RCC 7860 (cell line): ENCODE measurements at places on chromosomes 6 and 20.
A peak's percentile ranks its signal among the peaks of the same experiment; 100 is the strongest.

DNA sequence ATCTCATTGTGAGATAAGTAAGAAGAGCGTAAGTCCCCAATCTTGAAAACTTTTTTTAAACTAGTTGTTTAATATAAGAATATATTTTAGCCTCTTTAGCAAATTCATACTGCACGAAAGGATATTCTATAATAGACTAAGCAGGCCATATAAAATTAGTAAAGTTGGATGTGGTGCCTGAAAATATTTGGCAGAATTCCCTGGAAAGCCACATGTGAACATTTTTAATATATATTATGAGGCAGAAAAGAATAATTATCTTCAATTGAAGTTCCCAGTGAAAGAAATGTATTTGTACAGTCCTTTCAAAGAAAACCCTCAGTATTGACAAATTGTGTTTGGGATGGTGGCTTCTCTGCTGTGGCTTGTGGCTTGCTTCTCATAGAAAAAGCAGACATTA lies 237.5 kb upstream of the JAG1 start:
- DNase-seq: no peak

DNA sequence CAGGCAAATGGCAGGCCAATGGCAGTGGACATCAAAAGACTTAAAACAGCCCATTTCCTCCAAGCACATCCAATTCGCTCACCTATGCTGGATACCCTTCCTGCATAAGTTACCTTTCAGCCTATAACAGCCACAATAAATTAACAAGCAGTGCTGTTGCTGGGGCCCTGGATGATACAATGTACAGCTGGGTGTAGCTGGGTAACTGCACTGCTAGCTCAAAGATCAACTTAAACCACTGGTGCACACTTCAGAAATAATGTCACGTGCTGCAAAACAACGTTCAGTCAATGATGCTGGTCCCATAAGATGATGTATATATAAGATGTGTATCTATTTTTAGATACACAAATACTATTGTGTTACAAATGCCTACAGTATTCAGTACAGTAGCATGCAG lies 13.6 kb downstream of the IL20RA start:
- no peak for DNase-seq

GRCh38 chr6:21596949-21597682 lies 3.6 kb downstream of the SOX4 start:
- peak; percentile 52 for DNase-seq

DNA sequence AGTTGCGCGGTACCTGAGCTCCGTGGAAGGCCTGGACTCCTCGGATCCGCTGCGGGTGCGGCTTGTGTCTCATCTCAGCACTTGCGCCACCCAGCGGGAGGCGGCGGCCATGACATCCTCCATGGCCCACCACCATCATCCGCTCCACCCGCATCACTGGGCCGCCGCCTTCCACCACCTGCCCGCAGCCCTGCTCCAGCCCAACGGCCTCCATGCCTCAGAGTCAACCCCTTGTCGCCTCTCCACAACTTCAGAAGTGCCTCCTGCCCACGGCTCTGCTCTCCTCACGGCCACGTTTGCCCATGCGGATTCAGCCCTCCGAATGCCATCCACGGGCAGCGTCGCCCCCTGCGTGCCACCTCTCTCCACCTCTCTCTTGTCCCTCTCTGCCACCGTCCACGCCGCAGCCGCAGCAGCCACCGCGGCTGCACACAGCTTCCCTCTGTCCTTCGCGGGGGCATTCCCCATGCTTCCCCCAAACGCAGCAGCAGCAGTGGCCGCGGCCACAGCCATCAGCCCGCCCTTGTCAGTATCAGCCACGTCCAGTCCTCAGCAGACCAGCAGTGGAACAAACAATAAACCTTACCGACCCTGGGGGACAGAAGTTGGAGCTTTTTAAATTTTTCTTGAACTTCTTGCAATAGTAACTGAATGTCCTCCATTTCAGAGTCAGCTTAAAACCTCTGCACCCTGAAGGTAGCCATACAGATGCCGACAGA lies 9.9 kb downstream of the HEY2 start:
- DNase-seq: no peak

DNA sequence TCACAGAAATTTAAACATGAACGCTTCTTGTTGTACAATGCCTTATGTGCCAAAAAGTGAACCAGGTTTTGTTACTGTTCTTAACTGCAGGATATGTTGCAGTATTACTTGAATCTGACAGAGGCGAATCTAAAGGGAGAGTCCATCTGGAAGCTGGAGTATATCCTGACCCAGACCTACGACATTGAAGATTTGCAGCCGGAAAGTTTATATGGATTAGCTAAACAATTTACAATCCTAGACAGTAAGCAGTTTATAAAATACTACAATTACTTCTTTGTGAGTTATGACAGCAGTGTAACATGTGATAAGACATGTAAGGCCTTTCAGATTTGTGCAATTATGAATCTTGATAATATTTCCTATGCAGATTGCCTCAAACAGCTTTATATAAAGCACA lies 19.9 kb downstream of the SMPDL3A start:
- no peak for DNase-seq

- no peak for DNase-seq
These were observed 30.9 kb upstream of the SLC24A3 start for GRCh38 chr20:19181552-19181951.

DNA sequence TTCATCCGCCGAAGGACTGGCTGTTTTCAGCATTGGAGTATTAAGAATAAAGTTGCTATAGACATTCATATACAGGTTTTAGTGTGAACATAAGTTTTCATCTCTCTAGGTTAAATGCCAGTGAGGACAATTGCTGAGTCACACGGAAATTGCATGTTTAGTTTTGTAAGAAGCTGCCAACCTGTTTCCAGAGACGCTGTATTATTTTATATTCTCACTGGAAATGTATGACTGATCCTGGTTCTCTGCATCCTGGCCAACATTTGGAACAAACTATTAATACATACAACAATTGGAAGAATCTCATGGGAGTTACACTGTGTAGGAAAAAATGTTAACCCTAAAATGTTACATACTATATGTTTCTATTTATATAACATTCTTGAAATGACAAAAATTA lies 16.7 kb upstream of the TGM6 start:
- DNase-seq: no peak

GRCh38 chr6:35311390-35312075 lies 13.9 kb downstream of the DEF6 start:
- no peak for DNase-seq

DNA sequence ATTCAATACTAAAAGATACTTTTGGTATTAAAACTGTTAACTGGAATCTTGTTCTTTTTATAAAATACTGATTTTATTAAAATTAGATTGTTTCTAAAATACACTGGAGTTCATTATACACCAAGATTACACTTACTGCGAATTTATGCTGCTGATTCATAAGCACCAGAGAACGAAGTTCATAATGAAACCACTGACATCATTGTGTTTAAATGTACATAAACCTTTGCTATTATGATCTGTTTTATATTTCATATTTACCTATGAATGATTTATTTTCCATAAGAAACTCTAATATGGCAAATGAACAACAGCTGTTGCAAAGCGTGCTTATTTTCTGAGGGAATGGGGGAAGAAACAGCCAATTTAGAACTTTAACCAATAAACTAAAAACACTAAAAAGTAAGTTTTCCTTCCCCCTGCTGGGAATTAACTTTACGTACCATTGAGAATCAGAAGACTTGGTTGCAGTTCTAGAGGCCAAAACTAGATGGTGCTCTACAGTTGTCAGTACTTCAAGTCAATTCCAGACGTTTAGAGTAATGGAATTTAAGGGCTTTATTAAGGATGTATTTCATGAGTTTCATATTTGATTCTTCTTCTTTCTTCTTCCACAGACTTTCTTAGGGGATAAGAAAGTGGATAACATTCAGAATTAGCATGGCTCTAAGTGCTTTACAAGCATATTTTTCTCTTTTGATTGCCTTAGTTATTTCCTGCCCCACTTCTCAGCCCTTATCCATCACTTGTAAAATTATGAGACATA lies 30.8 kb upstream of the COL19A1 start:
- DNase-seq: peak; percentile 42

DNA sequence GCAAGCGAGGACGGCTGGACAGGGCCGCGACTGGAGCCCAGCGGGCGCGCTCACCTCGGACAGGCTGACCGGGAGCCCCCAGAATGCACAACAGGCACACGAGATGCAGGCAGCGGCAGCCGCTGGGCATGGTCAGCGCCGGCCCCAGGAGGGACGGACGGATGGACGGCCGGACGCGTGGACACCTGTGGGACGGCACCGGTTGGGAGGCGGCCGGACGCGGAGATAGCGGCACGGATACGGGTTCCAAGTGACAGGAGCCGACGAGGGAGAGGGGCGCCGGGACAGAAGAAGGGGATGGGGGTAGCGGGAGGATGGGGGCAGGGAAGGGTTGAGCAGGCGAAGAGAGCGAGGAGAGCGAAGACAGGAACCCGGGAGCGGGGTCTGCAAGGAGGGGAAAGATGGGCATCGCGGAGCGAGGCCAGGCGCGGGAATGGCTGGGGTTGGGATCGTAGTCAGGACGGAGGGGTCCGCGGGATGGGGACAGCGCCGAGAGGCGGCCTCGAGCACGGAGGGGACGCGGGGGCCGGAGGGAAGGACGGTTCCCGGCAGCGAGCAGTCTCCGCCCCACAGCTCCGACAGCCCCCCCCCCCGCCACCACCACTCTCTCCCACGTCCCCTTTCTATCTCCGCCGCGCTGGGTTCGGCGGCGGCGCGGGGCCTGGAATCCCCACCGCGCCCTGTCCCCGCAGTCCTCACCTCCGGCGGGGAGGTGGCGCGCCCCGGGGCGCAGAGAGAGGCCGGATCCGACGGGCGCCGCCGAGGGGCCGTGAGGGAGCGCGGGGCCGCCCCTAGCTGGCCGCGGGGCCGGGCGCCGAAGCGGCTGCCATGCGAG lies 435 bp downstream of the DLK2 start:
- DNase-seq: peak; percentile 15

GRCh38 chr20:6765469-6766058 lies 1.9 kb upstream of the BMP2 start:
- peak; percentile 46 for DNase-seq

DNA sequence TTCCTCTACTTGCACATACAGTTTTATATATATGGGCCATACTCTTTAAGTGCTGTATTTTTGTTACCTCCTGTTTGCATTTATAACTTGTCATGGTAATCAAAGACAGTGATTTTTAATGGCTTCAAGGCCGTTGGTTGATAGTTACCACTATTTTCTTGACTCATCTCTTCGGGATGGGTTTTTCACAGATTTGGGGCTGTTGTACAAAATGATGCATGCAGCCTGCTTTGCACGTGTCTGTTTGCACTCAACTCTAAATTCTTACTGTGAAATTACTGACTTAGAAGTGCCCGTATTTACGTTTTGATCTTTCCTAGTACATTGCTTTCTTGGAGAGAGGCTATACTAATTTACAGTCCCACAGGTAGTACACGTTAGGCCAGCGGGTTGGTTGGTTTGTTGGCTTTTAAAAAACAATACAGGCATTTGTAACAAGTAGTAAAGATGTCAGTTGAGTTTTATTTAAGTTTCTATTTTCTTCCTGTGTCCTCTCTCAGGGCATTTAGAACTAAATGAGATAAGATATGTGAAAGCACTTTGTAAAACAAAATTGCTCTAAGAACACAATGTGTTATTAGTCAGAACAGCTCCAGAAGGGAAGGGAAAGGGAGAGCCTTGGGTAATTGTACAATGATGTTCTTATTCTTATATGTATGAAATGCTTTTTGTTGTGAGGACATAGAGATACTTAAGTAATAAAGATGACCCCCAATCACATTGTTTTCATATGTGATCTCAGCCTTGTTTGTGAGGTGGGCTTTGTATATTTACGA lies 11.7 kb downstream of the JARID2 start:
- DNase-seq: no peak

DNA sequence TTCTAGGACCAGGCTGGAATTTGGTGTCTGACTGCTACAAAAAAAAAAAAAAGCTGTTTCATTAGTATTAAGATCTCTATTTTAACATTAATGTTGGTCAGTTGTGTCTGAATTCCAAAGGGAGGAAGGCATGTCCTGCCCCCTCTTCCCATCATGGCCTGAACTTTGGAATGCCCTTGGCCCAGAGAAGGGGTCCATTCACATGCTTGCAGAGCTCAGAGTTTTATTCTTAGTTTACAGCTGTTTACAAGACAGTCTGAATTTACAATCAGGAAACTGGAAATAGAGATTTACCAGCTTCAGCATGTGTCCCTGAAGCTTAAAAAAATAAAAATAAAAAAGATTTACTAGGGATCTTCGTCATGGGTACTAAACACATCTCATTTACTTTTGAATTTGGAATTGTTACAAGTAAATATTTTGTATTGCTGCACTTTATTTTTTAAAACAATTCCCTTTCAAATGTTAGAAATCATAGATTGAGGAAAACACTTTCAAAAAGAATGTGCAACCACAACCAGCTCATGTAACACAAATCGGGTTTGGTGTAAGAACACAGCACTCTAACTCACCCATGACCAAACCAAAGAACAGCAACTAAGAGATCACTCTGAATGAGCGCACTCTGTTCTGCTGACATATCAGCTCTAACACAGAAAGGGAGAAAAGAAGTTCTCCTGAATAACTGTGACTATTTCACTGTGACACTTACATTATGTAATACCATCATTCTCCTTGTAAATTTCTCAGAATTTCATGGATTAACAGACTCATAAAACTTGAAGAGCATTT lies 6.6 kb upstream of the SERPINB6 start:
- no peak for DNase-seq

- DNase-seq: no peak
These were observed 208.5 kb upstream of the PDE10A start for GRCh38 chr6:165871571-165871970.

DNA sequence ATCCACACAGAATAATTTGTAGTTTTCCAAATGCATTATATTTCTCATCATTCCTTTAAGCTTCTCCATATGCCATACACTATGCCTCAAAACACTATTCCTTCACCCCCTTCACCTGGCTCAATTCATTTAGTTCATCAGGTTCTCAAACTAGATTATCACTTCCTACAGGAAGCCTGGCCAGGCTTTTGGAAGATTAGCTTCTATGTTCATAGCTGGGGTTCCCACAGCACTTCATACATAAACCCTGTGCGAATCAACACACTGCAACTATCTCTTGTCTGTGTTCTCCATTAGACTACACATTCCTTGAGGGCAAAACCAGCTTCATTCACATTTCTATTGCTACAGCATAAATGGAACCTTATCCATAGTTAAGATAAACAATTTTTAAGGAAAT lies 40.5 kb upstream of the PLN start:
- no peak for DNase-seq

DNA sequence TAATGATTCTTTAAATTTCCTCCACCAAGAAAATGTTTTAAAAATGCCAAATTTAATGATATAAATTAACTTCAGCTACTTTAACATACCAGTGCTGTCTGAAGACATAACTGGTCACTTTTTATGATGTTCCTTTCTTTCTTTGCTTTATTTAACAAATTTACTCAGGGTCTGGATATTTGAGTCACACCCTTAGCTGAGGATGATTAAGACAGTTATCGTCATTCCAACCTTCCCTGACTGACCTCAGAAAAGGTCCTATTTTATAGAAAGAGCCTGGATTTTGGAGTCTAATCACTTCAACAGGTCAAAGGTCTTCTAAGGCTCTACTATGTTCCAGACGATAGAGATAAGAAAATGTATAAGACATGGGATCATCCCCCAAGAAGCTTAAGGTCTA lies 47.4 kb upstream of the CEP162 start:
- DNase-seq: no peak

GRCh38 chr20:50957276-50957675 lies 1.1 kb downstream of the DPM1 start:
- no peak for DNase-seq

- DNase-seq: no peak
These were observed 387.3 kb downstream of the CDKAL1 start for GRCh38 chr6:20921578-20921977.

GRCh38 chr6:142301651-142302391 lies at the start of gene ADGRG6:
TSS of gene ADGRG6 (plus strand) at chr6:142302007. CDS start at chr6:142302330, 323 bp downstream.
- peak; percentile 48 for DNase-seq
